ENCODE measurements at places on chromosomes 1 and 21.

- DNase-seq, result no peak
These were observed 43.1 kb upstream of the PTPRC start for GRCh38 chr1:198595765-198596164.

GRCh38 chr1:236834876-236835275 is 39.8 kb downstream of the MTR start:
- DNase-seq, result no peak

DNA sequence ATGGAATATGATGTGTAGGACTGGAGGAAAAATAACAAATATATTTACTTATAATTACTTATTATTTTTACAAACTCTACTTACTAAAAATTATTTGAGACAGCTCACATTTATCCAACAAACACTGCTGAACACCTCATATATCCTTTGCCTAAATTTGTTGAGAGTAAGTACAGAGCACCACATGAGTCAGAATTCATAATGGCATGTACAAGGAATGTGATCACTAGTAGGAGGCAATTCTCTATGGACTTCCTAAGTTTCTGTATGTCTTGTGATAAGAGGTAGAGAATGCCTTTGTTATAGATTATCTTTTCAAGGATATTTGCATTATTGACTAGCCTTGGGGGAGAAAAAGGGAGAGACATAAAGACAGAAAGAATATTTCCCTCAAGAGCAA is 8.2 kb upstream of the ST6GALNAC3 start:
- no peak for DNase-seq

- no peak for DNase-seq
These were observed 99.4 kb upstream of the EDEM3 start for GRCh38 chr1:184854036-184854435.

DNA sequence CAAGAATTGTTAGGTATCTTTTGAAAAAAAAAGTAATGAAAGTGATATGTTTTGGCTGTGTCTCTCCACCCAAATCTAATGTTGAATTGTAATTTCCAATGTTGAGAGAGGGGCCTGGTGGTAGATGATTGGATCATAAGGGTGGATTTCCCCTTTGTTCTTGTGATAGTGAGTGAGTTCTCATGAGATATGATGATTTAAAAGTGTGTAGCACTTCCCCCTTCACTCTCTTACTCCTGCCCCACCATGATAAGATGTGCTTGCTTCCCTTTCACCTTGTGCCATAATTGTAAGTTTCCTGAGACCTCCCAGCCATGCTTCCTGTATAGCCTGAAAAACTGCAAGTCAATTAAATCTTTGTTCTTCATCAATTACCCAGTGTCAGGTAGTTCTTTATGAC is 70.7 kb downstream of the XCL2 start:
- no peak for DNase-seq

All from GM18507 (cell line).